ENCODE measurements at places on chromosomes 13 and 19.

GRCh38 chr13:76473552-76474134 lies 412.6 kb downstream of the KCTD12 start:
- DNase-seq = peak; percentile 71

DNA sequence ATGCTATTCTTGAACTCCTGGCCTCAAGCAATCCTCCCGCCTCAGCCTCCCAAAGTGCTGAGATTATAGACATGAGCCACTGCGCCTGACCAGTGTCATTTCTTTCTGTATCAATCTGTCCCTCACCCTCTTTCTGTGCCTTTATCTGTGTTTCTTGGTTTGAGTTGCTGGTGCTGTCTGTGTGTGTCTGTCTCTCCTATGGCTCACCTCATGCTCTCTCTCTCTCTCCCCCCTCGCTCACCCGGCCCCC lies 9.9 kb downstream of the IRF2BP1 start:
- DNase-seq = no peak

GRCh38 chr13:41502031-41502430 lies 44.7 kb downstream of the RGCC start:
- no peak for DNase-seq

DNA sequence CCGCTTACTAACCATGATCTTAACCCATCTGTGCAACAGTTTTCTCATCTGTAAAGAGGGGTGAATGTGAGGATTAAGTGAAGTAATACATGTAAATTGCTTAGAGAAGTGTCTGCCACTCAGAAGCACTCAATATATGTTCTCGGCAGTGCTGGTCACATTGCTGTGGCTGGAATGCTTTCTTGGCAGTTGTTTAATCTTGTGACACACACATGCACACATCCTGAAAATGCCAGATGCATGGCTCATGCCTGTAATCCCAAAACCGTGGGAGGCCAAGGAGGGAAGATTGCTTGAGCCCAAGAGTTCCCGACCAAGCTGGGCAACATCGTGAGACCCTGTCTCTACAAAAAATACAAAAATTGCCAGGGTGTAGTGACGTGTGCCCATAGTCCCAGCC lies 4.9 kb upstream of the DMKN start:
- DNase-seq = no peak

DNA sequence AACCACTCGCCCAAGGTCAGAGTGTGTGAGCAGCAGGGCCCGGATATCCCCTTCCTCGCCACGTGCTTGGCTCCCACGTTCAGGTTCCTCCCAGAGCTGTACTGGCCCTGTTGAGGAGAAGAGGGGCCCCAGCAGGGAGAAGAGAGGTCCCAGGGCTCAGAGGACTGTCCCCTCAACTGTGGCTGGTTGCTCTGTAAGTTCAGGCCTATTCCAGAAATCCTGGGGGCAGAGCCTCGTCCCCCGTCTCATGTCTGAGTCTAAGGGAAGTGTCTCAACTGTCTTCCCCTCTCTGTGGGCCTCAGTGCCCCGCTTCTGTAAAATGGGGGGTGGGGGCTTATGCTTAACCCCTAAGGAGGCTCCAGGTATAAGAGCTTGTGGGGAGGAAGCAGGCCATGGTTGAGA lies 3.9 kb downstream of the PPP5C start:
- peak; percentile 42 for DNase-seq

Measured in CD4-positive, alpha-beta T cell treated with Interleukin-21 for 1 hour (primary cell).